ENCODE measurements at places on chromosomes 3 and 15.

GRCh38 chr3:38163841-38164642, 1.3 kb upstream of the OXSR1 start:
- no peak for DNase-seq

- peak; percentile 22 for DNase-seq
Observed at GRCh38 chr3:100396967-100397366, 3.9 kb downstream of the TOMM70 start.

DNA sequence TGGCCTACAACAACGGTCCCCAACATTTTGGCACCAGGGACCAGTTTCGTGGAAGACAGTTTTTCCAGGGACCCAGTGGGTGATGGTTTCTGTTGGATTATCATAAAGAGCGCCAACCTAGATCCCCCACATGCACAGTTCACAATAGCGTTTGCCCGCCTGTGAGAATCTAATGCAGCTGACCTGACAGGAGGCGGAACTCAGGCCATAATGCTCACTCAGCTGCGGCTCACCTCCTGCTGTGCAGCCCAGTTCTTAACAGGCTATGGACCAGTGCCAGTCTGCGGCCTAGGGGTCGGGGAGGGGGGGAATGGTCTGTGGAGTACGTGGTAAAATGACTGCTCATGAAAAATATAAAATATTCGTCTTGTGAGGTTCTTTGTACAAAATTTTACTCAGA, 518.5 kb upstream of the CADM2 start:
- DNase-seq, result no peak

- DNase-seq, result no peak
Observed at GRCh38 chr15:60394689-60395097, 3.1 kb downstream of the ANXA2 start.

- DNase-seq, result no peak
Observed at GRCh38 chr3:52092271-52092660, 35.9 kb upstream of the DUSP7 start.

DNA sequence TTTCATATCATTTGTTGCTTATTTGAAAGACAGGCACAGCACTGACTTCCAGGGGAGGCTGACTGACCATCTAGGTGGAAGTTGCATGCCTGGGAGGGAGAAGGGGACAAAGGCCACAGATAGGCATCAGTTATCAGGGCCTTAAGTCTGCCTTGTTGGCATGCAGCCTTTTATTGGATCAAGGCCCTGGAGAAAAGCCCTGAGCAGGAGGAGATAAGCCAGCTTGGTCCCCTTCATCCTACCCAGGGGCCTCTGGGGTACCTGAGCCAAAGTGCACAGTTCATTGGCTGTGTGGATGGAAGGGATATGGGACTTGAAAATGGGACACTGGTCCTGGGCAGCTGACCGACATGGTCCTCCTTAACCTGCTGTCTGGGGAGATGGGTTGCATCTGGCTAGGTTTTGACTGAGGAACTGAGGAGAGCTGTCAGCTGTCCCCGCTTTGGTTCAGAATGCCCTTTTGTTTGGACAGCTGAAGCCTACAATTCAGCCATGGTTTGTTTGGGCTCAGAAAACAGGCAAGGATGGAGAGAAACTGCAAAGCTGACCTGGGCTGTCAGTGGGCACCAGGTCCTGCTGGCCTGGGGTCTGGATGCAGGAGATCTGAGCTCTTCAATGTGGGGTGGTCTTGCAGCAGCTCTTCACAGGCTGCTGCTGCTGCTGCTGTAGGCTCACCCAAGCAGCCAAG, 60.0 kb downstream of the FLNB start:
- no peak for DNase-seq

- no peak for DNase-seq
Observed at GRCh38 chr3:53821631-53822121, 24.5 kb downstream of the CHDH start.

DNA sequence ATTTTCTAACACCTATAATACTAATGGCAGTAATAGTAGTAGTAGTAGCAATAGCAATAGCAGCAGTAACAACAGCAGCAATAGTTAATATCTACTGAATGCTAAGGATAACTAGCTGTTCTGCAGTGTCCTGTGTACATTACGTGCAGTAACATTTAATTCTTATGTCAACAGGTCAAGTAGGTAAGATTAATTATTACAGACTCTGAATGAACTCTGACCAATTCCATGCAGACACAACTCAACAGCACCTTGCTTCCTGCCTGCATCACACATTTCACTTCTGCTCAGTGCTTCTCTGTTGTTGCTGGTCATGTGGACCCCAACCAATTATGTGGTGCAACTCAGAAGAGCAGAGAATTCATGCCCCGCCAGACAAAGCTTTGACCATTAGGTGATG, 39.9 kb upstream of the ARHGEF26 start:
- DNase-seq, result no peak

DNA sequence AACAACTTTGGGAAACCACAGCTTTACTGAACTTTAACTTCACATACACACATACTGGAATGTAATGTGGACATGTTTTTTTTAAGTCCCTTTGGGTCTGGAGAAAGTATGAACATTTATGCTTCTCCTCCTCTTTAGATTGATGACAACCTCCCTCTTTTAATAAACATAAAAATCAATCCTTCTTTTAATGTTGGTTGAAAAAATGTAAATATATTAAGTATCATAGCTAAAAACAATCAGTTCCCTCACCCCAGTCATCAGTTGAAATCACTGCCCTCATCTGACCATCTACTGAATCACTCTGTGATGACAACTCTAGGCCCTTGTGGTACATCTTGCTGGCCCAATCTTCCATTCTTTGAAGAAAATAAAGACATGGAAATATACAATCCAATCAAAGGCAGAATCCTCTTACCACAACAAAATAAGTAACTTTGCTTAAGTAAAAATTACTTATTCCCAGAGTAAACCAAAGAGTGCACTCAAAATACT, 6.4 kb downstream of the AAGAB start:
- peak; percentile 45 for DNase-seq

DNA sequence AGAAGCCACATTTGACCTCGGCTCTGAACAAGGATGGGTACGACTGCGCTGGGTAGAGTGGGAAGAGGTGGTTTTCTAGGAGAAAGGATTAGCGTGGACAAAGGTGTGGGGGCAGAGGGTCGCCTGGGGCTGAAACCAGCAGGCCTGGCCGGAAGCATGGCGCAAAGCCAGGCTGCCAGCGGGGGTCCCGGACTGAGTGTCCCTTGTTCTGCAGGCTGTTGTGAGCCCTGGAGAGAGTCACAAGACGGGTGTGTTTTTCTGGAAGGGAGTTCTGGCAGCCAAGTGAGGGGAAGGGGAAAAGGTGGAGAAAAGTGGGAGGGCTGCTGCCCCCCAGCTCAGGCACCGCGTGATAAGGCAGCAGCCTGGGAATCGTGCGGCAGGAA, 98.5 kb upstream of the MEF2A start:
- no peak for DNase-seq

DNA sequence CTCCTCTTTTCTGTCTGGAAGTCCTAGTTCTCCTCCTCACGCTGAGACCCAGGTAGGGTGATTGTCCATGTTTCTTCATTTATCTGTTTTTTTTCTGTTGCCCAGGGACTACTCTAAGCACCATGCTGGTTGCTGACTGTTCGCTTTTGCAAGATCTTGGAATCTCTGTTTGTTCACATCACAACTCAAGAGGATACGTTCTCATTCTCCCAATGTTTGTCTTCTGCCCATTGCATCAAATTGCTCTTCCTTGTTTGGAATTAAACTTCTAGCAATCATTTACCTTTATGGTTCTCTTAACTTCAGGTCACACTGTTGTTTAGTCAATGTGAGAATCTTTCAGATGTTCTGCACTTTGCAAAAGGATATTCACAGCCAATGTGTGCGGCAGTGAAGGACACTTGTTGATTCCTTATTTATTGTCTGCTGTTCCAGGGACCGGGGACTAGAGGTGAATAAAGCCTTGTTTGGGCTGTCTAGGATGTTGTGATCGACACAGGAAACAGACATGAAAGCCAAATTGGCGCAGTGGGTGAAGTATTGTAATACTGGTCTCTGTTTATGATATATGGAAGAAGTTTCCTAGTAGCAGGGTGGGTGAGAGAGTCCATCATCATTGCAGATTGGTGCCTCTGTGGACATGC, 24.5 kb downstream of the LPP start:
- no peak for DNase-seq

DNA sequence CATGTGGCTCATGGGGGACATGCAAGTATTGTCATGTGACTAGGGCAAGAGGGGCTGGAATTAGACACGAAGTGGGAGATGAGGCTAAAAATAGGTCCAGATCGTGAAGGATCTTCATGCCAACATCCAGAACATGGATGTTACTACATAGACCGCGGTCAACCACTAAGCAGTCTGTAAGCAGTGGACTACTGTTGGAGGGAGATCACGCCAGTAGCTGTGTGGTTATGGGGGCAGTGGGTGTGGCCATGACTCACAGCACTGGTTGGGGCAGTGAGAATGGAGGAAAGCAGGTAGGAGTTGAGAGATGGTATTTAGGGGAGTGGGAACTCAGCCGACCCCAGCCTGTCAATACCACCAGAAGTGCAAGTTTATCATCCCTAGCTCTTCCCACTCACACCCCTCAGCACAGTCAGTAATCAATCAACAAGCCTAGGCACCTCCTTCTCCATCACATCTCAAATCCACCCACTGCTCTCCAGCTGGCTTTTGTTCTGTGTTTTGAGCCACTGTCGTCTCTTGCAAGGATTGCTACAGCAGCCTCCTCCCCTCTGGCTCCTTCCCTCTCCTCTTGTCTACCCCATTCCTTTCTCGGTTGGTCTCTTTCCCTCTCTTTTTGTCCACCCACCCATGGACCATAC, 107.2 kb upstream of the ABHD17C start:
- DNase-seq, result peak; percentile 40

GRCh38 chr3:150975992-150976368, 3.5 kb upstream of the CLRN1 start:
- DNase-seq, result no peak

- DNase-seq, result no peak
Observed at GRCh38 chr3:16824081-16824696, 60.6 kb upstream of the PLCL2 start.

DNA sequence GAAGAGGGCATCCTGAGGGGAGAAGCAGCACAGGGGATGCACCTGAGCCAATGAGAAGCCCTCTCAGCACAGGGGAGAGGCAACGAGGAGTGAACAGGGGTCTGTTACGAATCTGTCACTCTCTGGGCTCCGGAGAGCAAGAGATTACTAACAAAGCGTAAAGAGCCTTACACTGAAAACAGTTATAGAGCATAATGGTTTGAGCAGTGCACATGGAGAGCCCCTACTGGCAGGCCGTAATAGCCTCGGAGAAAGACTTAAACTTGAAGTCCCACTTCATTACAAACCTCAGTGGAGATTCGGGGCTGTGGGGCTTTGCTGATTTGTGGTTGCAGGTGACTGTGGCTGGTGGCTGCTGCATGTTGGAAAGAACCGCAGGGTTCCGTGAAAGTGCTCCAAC, 271.5 kb upstream of the TMC3 start:
- DNase-seq, result no peak

GRCh38 chr3:46882377-46883053, 5.0 kb downstream of the PTH1R start:
- DNase-seq, result peak; percentile 58

- peak; percentile 78 for DNase-seq
Observed at GRCh38 chr3:171809611-171809860, 747 bp downstream of the PLD1 start.

GRCh38 chr3:106263011-106263410, 394.2 kb upstream of the CBLB start:
- DNase-seq, result no peak

DNA sequence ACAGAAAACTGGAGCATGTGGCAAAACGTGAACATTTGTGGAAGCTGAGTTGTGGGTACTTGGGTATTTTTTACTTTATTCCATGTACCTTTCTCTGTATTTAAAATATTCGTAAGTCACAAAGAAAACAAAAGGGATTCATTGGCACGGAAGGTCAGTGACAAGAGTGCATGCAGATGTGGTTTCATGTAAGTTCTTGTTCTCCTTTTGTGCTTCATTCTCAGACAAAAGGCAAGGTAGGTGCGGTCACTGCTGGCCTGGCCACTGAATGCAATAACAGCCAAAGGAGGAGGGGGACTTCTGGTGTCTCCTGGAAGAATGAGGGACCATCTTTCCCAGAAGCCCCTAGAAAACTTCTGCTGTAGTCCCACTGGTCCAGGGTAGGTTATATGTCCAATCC, 200.0 kb upstream of the TOPAZ1 start:
- DNase-seq, result no peak

DNA sequence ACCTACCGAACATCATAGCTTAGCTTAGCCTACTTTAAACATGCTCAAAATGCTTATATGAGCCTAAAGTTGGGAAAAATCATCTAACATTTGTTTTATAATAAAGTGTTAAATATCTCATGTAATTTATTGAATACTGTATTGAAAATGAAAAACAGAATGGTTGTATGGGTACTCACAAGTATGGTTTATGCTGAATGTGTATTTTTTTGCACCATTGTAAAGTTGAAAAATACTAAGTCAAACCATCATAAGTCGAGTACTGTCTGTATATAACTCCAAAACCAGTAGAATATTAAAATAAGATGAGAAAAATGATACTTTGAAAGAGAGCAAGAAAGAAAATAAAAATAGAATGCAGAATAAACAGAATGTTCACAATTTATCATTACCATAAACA, 115.7 kb downstream of the ZNF280D start:
- no peak for DNase-seq

DNA sequence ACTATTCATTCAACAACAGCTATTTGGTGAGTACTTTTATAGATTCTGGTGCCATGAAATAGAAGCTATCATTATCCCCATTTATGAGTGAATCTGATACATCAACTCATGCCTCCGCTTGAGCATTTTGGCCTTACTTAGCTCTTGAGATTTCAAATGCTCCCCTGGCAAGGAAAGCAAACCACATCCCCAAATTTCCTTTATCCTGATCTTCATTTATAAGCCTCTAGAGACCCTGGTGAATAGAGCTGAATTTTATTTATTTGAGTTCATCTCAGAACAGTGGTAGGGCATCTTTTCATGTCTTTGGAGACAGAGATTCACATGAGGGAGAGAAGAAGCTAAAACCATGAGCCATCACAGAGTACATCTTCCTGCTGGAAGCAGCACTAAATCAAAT, 317.2 kb downstream of the SLC9A9 start:
- no peak for DNase-seq

- DNase-seq, result no peak
Observed at GRCh38 chr15:95075792-95076677, 844.7 kb downstream of the MCTP2 start.

DNA sequence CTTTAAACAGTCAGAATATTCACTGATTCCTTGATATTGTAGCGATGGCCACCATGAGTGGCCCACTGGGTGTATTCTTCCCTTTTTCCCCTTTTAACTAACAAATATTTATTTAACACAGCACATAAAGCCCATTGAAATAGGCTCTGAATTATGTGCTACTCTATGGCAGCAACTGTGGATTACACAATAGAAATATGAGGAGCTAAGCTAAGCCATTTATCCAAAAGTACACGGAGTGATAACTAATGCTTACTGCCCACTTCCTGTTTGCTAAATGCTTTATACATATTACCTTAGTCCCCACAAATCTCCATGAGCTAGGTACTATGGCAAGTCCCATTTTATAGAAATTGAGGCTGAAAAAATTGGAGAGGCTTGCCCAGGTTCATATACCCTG, 17.9 kb downstream of the ILDR1 start:
- no peak for DNase-seq

- DNase-seq, result peak; percentile 4
Observed at GRCh38 chr3:4939276-4939675, 40.0 kb upstream of the BHLHE40 start.

- DNase-seq, result peak; percentile 49
Observed at GRCh38 chr3:132253262-132253878, 63.8 kb upstream of the ACP3 start.
